ENCODE measurements at places on chromosomes 5 and 9. TPM values are rescaled to one million over a fixed set of nuclear protein-coding genes. Genes with fewer than 3 reads are reported as not detected.

GRCh38 chr5:73044546-73044945, 75.8 kb upstream of the TMEM171 start:
- no peak for DNase-seq

GMCL2 gene
- not detected for polyA plus RNA-seq

DNA sequence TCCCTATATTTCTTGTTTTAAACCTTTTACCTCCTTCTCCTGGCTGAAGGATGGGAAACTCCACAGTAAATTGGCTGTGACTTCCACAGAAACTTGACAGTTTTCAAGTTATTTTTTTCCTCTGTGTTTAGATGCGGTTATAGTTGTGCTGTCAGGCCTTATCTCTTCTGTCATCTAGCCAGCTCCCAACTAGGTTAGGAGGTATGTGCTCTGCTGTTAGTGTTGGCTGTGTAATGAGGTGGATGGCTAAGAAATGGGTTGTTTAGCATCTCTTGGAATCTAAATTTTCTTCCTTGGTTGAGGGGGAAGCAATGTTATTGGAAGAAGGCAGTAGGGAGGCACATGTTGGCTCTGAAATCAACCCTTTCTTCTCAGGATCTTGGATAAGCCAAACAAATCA, 149.9 kb upstream of the RUSC2 start:
- no peak for DNase-seq

- DNase-seq: no peak
These were observed 182.7 kb downstream of the SMC2 start for GRCh38 chr9:104276709-104277245.

DNA sequence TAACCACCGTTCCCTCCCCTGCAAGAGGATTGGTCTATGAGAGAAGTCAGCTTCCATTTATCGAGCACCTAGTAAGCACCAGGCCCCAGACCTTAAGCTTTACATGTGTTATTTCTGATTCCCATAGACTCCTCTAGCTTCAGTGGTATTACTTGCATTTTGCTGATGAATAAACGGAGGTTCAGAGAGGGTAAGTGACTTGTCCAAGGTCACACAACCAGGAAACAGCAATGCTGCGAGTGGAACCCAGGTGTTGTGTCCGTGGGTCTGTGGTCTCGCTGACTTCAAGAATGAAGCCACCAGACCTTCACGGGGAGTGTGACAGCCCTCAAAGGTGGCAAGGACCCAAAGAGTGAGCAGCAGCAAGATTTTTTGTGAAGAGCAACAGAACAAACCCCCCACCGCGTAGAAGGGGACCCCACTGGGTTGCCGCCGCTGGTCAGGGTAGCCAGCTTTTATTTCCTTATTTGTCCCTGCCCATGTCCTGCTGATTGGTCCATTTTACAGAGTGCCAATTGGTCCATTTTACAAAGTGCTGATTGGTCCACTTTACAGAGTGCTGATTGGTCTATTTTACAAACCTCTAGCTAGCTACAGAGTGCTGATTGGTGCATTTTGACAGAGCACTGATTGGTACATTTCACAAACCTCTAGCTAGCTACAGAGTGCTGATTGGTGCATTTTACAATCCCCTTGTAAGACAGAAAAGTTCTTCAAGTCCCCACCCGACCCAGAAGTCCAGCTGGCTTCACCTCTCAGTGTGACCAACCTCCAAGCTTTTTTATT, 29.1 kb upstream of the KCNIP1 start:
- DNase-seq: no peak

IFNB1 gene
- not detected for polyA plus RNA-seq

CBY3 gene
- polyA plus RNA-seq: not detected

MLANA gene
- polyA plus RNA-seq: not detected

- no peak for DNase-seq
These were observed 9.3 kb downstream of the RUSC2 start for GRCh38 chr9:35499029-35499700.

GRCh38 chr5:163569284-163569683, 63.9 kb downstream of the MAT2B start:
- no peak for DNase-seq

GRCh38 chr9:137762414-137763061, 115.0 kb upstream of the CACNA1B start:
- DNase-seq: no peak

GRCh38 chr5:40021007-40021406, 596.2 kb upstream of the DAB2 start:
- DNase-seq: no peak

DNA sequence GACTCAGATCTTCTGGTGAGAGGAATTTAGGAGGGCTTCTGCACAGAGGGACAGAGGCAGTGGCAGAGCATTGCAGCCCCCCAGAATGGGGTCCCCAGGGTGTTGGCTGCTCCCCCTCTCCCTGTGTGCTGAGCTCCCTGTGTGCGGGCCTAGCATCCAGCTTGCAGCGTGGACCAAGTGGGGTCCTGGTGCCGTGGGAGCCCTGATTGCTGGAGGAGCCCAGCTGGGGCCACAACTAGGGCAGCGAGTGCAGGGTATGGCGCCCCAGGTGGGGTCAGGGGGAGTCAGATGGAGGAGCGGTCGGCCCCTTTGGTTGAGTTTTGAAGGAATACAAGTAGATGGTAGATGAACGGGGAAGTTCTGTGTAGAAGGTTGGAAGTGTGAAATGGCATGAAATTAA, 66.7 kb downstream of the TRIO start:
- no peak for DNase-seq

UBTD2 gene
- 17.0 TPM for polyA plus RNA-seq

GRCh38 chr5:127571314-127572131, 54.1 kb downstream of the PRRC1 start:
- no peak for DNase-seq

ADAMTS2 gene
- polyA plus RNA-seq: 9.6 TPM

DNA sequence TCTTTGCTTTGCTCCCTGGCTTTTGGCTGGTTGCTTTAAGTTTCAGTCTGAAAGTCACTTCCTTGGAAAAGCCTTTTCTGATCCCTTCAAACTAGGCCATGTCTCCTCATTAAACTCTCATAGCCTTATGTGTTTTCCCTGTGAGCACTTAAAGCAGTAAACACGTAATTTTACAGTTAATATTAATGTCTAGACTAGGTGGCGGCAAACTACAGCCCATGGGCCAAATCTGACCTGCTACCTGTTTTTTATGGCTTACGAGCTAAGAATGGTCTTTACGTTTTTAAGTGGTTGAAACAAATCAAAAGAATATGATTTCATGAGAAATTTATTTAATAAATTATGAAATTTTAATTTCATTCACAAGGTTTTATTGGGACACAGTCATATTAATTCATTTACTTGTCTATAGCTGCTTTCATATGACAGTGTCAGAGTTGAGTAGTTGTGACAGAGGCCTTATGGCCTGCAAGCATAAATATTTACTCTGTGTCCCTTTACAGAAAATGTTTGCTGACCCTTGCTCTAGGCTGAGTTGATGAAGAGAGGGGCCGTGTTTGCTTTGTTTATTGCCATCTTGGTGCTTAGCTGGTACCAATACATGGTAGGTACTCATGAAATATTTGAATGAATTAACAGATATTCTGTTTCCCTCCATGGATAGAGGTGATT, 7.4 kb downstream of the SLC44A1 start:
- DNase-seq: no peak

ZNF782 gene
- polyA plus RNA-seq: 2.8 TPM

DNA sequence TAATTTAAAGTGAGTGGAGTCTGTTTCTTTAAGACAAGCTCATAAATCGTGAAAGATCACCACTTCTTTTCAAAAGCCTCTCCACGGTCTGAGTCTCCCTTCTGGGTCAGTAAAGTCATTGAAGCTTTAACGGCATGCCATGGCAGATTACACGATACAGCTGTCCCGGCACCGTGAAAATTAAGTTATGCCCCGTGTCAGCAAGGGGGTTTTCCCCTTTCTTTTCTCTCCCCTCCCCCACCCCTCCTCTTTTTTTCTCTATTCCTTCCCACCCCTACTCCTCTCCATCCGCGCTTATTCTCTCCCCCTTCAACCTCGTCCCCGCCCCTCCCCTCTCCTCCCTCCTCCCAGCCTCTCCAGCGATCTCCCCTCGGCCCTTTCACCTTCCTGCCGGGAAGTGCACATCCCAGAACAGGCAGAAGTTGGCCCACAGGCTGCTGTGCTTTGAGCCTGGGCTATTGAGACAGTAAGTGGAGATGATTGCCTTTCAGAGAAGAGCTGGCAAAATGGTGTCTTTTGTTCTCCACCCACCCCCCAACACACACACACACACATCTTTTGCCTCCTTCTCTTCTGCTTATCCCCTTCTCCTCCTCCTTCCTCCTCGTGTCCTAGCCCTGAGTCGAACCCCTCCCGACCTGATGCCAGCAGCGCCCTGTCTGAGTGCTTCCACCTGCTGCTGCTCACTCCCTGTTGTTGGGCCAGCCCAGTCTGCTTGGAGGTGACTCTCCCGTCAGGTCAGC, 44.1 kb downstream of the GAS1 start:
- DNase-seq: peak; percentile 41

GRCh38 chr9:106964329-106964728, 101.4 kb downstream of the ZNF462 start:
- DNase-seq: no peak

GRCh38 chr5:34833976-34834793, 4.8 kb upstream of the TTC23L start:
- no peak for DNase-seq

- no peak for DNase-seq
These were observed 302.6 kb downstream of the KIF4B start for GRCh38 chr5:155316070-155316714.

HARS2 gene
- 20.9 TPM for polyA plus RNA-seq

DNA sequence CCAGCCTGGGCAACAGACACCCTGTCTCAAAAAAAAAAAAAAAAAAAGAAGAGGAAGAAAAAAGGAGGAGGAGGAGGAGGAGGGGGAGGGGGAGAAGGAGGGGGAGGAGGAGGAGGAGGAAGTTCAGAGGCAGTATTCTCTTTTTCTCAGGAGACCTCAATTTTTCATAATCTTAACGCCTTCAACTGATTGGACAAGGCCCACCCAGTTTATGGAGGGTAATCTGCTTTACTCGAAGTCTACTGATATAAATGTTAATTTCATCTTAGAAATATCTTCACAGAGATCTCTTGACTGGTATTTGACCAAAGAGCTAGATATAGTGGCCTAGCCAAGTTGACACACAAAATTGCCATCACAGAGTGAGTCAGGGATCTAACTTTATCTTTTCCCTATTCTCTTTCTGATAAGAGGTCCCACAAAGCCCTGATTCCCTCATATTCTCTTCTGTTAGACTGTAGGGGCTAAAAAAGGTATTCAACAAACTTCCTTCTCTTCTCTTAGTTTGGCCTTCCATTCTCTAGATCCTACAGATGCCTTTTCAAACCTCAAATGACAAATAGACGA, 115.5 kb upstream of the ABCA1 start:
- DNase-seq: no peak

GRCh38 chr9:134566196-134566847, 75.3 kb upstream of the COL5A1 start:
- DNase-seq: no peak

DNA sequence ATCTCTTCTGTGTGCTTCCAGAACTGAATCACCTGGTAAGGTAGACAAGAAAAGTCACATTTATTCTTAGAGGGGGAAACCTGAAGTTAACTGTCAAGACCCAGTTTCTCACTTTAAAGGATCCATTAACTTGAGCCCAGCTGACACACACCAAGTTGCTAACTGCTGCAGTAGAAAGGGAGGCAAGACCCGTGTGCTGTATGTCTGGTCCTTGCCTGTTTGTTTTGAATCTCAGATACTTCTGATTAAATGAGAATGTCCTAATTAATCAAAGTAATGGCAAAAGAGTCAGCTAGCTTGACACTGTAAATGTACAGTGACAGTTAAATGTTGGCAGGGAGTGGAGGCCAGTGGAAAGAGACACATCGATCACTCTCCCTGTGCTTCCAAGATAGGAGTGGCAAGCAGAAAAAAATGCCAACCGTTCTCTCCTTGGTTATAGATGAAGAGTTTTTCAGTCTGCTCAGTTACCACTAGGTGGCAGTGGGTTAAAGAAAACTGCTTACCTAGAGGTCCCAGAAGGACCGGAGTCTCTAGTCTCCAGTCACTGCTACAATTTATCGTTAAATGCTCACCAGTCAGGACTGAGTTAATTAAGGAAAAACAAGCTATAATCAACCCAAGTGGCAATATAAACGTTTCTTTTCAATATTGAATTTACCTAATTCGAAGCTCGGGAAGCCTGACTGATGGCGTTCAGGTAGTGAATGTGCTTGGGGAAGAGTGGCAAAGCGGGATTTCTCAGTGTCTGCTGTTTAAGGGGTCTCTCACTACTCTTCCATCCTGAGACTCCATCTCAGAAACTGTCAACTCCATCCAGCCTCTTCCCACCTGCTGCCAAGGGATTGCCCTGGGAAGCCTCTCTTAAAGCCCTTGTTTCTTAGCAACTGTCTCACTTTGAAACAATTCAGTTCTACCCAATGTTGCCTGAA, 18.4 kb downstream of the LSM11 start:
- DNase-seq: no peak

DNA sequence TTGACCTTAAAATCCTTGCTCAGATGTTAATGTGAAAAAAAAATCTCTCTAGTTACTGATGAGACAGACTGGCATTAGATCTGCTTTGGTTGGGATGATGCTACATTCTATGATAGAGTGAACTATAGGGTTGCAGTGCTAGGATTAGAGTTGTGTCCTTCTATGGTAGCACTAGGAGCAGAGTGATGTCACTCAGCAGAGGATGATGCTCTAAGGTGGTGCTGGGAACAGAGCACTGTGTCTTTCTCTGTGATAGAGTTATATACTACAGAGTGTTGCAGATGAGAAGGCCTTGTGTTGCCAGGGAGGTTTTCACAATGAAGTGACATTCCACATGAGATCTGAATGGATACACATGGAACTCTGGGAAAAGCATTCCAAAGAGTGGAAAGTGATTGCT, 462.3 kb downstream of the CDH12 start:
- no peak for DNase-seq

DNA sequence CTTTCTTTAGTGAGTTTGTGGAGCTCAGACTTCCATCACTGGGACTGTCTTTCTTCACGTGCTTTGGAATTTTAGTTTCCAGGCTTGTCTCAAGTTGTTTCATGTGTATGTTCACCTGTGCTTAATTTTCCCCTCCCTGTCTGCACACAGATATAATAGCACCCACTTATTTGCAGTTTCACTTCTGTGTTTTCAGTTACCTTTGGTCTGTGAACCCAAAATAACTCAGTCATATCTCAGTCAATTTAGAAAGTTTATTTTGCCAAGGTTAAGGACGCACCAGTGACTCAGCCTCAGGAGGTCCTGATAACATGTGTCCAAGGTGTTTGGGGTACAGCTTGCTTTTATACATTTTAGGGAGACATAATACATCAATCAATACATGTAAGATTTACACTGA, 330.4 kb downstream of the ICE1 start:
- DNase-seq: no peak

SPINK4 gene
- not detected for polyA plus RNA-seq

DNA sequence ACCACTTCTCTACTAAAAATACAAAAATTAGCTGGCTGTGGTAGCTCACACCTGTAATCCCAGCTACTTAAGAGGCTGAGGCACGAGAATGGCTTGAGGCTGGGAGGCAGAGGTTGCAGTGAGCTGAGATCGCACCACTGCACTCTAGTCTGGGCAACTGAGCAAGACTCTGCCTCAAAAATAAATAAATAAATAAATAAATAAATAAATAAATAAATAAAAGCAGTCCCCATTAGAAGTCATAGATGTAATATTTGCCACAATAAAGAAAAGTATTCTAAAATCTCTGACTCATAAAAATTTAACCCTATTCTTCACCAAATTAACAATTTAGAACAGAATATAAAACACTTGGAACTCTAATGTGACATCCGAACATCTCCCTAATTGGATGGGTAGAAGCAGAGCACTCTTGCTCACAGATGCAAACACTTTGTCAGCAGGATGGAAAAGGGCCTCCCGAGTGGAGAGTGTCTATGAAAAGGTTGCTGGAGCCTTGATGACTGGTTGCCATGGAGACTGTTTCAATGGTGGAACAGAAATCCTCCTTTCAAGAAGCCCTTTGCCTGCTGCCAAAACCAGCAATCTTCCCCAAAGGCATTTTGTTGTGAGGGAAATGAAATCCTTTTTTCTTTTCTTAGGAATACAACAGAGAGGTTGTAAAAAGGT, 38.9 kb upstream of the TRAF1 start:
- DNase-seq: peak; percentile 30

All from ovary (tissue), 10 donors.